ENCODE measurements at places on chromosomes 12 and 14.

DNA sequence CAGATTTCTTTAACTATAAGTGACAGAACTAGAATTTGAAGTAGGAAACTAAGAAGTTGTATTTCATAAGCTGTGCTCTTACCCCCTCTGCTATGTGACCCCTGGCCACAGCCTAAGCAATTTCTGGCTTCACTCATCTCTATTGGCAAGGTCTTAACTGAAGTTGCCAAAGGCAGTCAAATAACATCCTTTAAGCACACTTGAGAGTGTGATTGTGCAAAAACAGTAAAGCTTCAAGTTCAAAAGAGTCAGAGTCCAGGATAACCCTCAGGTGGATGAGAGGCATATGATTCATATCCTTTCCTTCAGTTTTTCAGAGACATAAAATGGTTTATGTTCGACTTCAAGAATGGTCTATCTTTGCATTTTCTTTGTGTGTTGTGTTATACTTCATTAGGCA, 45.2 kb downstream of the GRIP1 start:
- DNase-seq, result no peak

- no peak for DNase-seq
Observed at GRCh38 chr12:28711421-28711820, 437.7 kb upstream of the FAR2 start.

- no peak for DNase-seq
Observed at GRCh38 chr14:98959958-98960616, 311.9 kb downstream of the BCL11B start.

DNA sequence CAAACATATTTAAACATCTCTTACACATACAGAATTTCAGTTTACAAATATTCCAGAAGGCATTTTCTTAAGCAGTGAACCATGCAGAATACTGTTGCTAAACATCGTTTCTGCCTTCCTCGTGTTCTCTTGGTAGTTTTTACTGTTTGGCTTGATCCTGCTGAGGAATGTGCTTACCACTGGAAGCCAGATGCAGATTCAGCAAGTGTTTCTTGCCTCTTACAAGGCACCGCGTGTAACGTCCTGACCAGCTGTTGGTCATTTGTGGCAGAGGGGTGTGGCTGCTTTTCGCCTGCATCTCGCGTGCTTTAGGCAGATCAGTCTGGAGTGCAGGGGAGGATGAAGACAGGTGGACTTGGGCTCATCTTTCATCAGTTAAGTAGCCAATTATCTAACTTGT, 12.4 kb downstream of the EIF2B1 start:
- no peak for DNase-seq

DNA sequence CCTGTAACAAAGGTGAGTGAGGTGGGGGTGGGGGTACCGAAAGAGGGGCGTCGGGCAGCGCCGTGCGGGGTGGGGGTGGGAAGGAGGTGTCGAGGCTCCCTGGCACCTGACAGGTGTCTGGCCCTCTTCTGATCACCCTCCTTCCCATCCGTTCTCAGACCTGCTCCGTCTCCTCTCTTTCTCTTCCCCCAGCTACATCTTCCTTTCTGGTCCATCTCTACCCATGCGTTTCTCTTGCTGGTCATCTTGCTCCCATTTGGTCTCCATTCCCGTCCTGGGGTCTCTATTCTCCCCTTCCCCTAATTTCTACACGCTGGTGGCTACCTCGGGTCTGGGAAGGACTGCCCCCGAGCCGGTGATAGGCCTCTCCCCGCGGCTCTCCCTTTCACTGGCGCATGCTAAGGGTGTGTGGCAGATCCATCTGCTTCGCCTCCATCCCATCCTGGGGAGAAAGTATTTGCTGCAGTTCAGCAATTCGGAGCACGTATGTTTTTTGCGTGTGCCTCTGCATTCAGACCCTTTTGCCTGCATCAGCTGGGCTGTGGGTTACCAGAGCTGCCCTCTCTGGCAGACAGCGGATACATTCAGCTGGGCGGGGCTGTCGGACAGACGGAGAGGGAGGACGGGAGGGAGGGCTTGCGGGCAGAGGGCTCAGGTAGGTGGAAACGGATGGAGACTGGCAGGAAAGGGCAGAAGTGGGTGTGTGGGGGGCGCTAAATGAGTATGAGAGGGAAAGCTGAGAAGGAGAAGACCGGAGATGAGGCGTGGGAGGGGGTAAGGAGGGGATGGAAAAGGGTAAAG, 730 bp downstream of the CLSTN3 start:
- DNase-seq, result no peak

DNA sequence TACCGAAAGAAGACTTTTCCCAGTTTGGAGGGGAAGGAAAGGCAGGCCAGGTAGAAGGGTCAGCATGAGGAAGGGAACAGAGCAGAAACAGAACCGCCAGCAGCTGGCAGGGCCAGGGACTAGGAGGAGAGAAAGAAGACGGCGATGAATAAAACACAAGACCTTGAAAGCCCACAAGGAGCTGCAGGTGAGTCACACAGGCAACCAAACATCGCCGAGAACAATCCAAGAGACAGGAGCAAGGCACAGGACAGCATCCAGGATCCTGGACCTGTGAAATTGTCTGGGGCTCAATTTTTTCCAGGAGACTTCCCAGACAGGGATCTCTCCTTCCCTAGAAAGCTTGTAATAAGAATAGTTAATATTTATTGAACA, 47.3 kb downstream of the NUAK1 start:
- no peak for DNase-seq

GRCh38 chr14:67345583-67345982, 14.0 kb downstream of the ATP6V1D start:
- DNase-seq, result no peak

DNA sequence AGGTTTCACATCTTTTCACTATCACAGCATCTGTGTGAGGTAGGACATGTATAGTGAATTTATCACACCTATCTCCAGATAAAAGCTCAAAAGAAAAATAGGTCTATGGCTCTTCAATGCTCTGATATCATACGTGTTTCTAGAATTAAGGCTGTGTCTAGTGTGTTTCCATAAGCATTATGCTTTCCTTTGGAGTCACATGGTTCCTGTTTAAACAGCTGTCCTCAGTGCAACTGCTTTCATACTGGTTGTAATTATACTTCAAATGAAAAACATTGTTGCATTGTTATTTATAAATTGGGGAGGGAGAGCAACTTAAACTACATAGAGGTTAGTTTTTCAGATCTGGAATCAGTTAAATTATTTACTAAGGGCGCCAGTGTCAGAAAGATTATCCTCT, 151.6 kb downstream of the SYT1 start:
- no peak for DNase-seq

GRCh38 chr12:101740566-101740965, 1.3 kb upstream of the SYCP3 start:
- DNase-seq, result no peak

- no peak for DNase-seq
Observed at GRCh38 chr14:96739200-96739910, 57.8 kb upstream of the VRK1 start.

- no peak for DNase-seq
Observed at GRCh38 chr14:104250175-104250574, 111.8 kb downstream of the KIF26A start.
